ENCODE measurements at places on chromosomes 4 and X.

DNA sequence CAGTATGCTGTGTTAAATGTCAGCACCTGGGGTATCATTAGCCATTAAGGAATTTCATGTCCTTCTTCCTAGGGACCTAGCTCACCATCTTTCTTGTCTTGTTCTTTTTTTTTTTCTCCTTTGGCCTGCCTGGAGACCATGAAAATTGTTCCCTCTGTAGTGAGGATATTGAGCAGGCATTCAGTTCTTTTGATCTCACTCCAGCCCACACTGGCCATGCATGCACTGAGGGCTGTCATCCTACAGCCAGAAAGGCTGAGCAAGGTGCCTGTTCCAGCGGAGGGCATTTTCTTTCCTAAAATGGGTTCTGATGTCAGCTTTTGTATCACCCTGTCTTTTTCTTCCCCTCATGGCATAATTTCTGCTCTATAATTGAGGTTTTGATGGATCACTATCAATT is 275.9 kb upstream of the HAND2 start:
- no peak overlapping the region for H3K4me3 ChIP-seq
- no peak overlapping the region for H3K27ac ChIP-seq
- no peak for DNase-seq
- no peaks in the 10 kb centered on the region for H3K36me3 ChIP-seq
- no peaks in the 10 kb centered on the region for H3K27me3 ChIP-seq

DNA sequence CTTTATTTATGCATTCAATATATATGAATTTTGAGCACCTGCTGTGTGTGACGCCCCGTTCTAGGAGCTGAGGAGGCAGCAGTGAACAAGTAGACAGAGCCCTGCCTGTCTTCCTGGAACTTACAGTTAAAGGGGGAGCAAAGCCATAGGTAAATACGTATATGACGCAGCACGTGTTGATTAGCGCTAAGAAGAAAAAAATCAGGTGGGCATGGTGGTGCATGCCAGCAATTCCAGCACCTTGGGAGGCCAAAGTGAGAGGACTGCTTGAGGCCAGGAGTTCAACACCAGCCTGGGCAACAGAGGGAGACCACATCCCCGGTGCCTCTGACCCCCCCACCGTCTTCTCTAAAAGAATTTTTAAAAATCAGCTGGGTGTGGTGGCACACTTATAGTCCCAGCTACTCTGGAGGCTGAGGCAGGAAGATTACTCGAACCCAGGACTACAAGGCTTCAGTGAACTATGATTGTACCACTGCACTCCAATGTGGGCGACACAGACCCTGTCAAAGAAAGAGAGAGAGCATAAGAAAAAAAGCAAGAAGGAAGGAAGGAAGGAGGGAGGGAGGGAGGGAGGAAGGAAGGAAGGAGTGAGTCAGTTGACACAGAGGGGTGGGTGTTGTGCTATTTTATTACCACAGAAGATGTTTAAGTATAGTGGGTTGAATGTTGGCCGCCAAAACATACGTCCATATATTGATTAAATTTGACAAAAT is 5.4 kb upstream of the KIAA0232 start:
- H3K27ac ChIP-seq, result no peak overlapping the region
- DNase-seq, result no peak
- H3K4me3 ChIP-seq, result no peak overlapping the region
- no peaks in the 10 kb centered on the region for H3K27me3 ChIP-seq
- H3K4me1 ChIP-seq, result peaks cover 5% of the 10 kb centered on the region

DNA sequence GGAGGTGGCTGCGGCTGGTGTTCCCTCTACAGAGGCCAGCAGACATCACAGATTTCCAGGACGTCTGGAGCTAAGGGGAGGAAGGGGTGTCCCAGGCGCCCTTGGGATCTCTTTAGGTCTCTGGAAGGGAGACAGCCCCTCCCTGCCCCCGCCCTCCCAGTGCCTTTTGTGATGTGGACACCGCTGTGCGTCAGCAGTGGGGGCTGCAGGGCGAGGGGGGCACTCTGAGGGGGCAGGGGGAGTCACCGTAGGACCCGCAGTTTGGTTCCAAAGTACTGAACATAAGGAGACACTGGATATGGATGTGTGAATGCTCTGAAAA is 25.6 kb upstream of the MXD4 start:
- DNase-seq, result no peak
- H3K4me3 ChIP-seq, result no peak overlapping the region
- H3K27ac ChIP-seq, result no peak overlapping the region
- H3K4me1 ChIP-seq, result peaks cover 37% of the 10 kb centered on the region
- no peaks in the 10 kb centered on the region for H3K36me3 ChIP-seq

DNA sequence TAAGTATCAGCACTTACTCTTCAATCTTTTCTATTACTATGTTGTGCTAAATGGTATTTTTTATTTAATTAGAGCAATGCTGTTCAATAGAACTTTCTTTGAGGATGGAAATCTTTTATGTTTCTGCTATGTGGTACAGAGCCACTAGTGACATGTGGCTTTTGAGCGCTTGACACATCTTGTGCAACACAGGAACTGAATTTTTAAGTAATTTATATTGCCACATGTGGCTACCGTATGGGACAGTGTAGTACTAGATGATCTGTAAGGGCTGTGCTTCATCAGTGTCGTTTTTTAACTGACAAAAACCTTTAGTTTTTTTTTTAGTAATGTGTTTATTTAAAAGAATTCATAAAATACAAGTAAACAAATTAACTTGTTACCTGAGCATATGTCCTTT is 22.4 kb downstream of the HPRT1 start:
- no peak overlapping the region for H3K4me3 ChIP-seq
- no peaks in the 10 kb centered on the region for H3K27me3 ChIP-seq
- H3K4me1 ChIP-seq, result no peaks in the 10 kb centered on the region
- no peak for DNase-seq
- H3K27ac ChIP-seq, result no peak overlapping the region

DNA sequence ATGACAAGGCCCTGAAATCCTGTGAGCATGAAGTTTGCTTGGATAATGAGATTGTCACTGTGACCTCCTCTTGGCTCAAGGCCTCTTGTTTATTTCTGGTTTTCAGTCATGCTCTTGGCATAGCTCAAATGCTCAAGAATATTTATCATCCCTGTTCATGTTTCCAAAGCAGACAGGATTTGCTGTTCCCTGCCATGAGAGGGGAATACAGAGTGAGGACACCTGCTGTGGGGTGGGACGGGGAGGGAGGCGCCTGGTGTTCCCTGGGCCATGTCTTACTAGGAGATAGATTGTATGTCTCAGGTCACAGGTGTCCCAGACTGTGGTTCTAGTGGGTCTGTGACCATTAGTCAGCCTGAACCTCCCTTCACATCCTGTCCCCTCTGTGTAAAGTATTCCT is 34.9 kb upstream of the SH3RF1 start:
- H3K4me1 ChIP-seq, result no peaks in the 10 kb centered on the region
- no peaks in the 10 kb centered on the region for H3K27me3 ChIP-seq
- no peak overlapping the region for H3K27ac ChIP-seq
- no peak for DNase-seq
- no peak overlapping the region for H3K4me3 ChIP-seq

DNA sequence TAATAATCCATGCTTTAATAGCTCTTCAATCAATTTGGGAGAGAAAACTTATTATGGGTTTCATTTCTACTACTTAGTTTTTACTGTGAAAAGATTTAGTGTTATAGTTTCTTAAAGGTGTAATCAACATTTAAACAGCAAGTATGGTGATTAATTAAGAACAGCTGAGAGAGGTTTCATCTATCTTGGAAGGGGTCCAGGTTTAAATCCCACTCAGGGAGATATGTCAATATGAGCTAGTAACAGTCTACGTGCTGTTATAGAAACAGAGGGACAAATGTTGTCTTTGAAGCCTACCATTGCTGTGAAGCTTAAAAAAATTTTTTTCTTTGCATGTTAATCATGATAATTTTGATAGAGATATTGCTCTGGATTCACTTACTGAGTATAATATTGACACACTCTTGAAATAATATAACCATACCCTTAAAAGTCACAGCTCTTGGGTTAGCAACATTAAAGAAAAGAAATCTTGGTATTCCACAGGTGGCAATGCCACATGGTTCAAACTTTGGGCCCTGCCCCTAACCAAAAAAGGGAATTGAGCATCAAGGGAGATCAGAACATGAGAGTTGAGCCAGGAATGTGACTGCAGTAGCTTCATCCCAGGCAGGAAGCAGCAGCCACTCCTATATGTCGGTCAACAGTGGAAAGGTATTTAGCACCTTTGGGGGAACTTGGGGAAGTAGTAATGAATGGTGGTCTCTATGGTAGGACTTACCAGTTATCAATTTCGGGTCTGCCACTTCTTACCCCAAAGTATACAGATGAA is 107.8 kb downstream of the ANK2 start:
- DNase-seq, result no peak
- H3K4me1 ChIP-seq, result no peaks in the 10 kb centered on the region
- no peak overlapping the region for H3K27ac ChIP-seq

DNA sequence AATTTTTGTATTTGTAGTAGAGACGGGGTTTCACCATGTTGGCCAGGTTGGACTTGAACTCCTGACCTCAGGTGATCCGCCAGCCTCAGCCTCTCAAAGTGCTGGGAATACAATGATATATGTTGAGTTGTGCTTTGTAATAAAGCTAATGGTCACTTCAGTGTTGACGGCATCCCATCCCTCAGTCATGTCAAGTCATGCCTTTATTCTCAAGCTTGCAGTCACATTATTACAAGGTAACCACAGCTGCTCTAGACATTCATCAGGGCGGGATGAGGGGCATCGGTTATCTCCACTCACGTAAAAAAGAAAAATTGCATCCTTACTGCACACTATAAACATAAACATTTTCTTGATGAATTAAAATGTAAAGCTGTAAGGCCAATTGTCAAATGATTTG is 12.8 kb upstream of the FAT1 start:
- no peak overlapping the region for H3K4me3 ChIP-seq
- H3K36me3 ChIP-seq, result no peaks in the 10 kb centered on the region
- no peak overlapping the region for H3K27ac ChIP-seq
- H3K4me1 ChIP-seq, result no peaks in the 10 kb centered on the region

DNA sequence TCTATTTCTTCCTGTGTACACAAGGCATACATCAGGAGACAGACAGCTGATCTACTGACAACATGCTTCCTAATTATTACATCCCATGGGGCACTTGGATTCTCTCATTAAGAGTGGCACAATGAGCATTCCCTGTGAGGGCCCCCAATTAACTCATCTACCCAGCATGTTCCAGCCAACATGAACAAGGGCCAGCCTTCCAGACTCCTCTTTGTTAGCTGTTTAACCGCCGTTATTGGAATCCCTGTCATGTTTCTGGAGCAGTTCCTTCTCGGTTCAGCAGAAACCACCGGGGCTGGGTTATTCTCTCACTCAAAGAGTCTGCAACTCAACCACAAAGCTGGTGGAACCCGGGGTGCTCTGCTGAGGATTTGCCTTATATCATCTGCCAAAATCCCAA is 9.9 kb upstream of the GPM6B start:
- no peak for DNase-seq
- no peak overlapping the region for H3K4me3 ChIP-seq
- no peaks in the 10 kb centered on the region for H3K27me3 ChIP-seq
- H3K36me3 ChIP-seq, result no peaks in the 10 kb centered on the region

- H3K27ac ChIP-seq, result no peak overlapping the region
- DNase-seq, result no peak
- H3K36me3 ChIP-seq, result no peaks in the 10 kb centered on the region
- no peaks in the 10 kb centered on the region for H3K4me1 ChIP-seq
These were observed 7.4 kb downstream of the BMPR1B start for GRCh38 chr4:94765174-94765573.

- no peaks in the 10 kb centered on the region for H3K36me3 ChIP-seq
- H3K27ac ChIP-seq, result no peak overlapping the region
- H3K4me3 ChIP-seq, result no peak overlapping the region
- peaks cover 16% of the 10 kb centered on the region for H3K4me1 ChIP-seq
- no peaks in the 10 kb centered on the region for H3K27me3 ChIP-seq
These were observed 132.8 kb upstream of the KLF3 start for GRCh38 chr4:38531141-38531727.

DNA sequence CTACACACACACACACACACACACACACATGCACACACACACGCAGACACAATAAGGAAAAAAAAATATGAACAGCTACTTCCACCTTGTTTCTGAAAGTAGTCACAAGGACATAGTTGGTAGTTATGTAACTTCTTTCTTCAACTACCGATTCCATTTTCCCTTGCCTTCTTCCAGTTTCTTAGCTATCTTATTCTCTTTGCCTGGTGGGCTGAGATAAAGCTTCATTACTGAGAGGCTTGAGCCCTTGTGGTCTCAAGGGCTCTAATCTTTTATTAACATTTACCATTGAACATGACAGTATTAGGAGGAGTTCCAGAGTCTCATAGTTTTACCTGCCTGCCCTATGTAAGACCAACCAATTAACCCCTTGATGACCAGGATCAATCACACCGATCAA is 8.9 kb upstream of the SMIM10 start:
- no peak for DNase-seq
- H3K36me3 ChIP-seq, result no peaks in the 10 kb centered on the region
- no peaks in the 10 kb centered on the region for H3K27me3 ChIP-seq
- H3K4me3 ChIP-seq, result no peak overlapping the region

GRCh38 chrX:13440176-13440575 is 120.3 kb upstream of the ATXN3L start:
- no peaks in the 10 kb centered on the region for H3K4me1 ChIP-seq
- no peaks in the 10 kb centered on the region for H3K36me3 ChIP-seq

- H3K4me1 ChIP-seq, result no peaks in the 10 kb centered on the region
- no peak overlapping the region for H3K27ac ChIP-seq
These were observed 179.7 kb downstream of the STIM2 start for GRCh38 chr4:27040356-27040755.

GRCh38 chr4:23897564-23898109 is 7.8 kb upstream of the PPARGC1A start:
- H3K36me3 ChIP-seq, result no peaks in the 10 kb centered on the region
- H3K4me3 ChIP-seq, result no peak overlapping the region
- no peaks in the 10 kb centered on the region for H3K27me3 ChIP-seq

- no peaks in the 10 kb centered on the region for H3K4me1 ChIP-seq
- H3K27ac ChIP-seq, result no peak overlapping the region
- H3K27me3 ChIP-seq, result no peaks in the 10 kb centered on the region
- H3K36me3 ChIP-seq, result no peaks in the 10 kb centered on the region
- DNase-seq, result no peak
These were observed 116.2 kb downstream of the GATB start for GRCh38 chr4:151644622-151645021.

DNA sequence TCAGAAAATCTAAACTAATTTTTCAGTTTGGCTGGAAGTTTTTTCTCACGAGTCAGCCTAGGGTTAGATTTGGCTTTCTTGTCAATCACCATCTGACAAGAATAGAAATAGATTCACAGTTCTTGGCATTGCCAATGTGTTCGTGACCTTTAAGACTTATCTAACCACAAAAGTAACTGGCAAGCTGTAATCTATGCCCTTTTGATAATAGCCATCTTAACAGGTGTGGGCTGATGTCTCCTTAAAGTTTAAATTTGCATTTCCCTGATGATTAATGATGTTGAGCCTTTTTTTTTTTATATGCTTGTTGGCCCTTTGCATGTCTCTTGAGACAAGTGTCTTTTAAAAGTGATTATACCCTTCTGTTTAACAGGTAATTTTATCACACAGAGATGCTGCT is 460.3 kb upstream of the PRKX start:
- H3K4me3 ChIP-seq, result no peak overlapping the region
- no peak overlapping the region for H3K27ac ChIP-seq
- H3K27me3 ChIP-seq, result no peaks in the 10 kb centered on the region
- H3K36me3 ChIP-seq, result no peaks in the 10 kb centered on the region
- DNase-seq, result no peak
